COR-L47 (cell line): ENCODE measurements at places on chromosomes 6 and 20.

- DNase-seq, result no peak
Measured at GRCh38 chr20:63627751-63628245, 897 bp upstream of the GMEB2 start.

DNA sequence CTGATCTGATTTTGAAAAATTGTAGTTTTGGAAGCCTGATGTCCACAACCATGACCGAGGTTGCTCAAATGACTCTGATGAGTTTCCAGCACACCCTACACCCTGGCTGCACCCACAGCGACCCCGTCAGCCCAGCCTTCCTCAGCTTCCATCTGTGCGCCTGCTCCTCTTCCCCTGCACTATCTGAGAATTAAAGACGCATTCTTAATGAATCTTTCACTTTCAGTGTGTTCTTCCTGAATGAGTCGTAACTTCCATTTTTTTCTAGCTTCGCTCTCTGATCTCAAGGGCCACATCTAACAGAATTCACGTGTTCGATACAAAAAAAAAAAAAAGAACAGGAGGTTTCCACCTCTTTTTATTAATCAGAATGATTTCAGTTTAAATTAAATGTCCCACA lies 21.3 kb upstream of the RREB1 start:
- no peak for DNase-seq

GRCh38 chr6:22882581-22882980 lies 313.2 kb downstream of the HDGFL1 start:
- DNase-seq, result no peak

DNA sequence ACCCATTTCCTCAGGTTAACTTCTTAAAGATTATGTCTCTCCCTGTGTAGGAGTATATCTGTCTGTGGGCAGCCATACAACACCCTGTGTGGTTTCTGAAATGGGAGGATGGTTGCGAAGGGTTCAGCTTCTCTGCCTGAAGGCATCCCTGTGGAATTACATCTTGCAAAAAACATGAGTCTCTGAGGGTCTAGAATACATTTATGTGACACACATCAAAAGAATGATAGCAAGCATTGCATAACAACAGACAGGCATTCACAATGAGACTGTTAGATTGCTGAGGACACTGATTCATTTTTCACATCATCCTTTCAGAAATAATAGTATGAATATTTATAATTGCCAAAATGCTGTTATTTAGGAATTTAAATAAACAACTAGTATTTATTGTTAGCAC lies 670.9 kb downstream of the HTR1B start:
- DNase-seq, result no peak

DNA sequence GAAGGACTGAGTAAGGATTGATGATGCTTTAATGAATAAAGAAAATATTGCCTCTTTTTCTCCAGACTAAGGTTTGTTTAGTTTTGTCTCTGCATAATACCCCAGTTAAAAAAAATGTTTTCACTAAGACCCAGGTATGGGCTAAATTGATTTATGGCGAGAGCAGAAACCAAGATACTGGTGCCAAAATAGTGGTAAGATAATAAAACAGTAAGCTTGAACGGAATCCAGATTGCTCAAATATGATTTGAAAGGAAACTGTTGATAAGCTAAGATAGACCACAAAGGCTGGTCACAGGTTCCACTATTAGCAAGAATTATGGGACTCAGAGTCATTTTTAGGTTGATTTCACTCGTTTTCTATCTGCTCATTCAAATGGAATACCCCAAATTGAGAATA lies 831.2 kb downstream of the EPHA7 start:
- no peak for DNase-seq

- DNase-seq, result no peak
Measured at GRCh38 chr20:32960222-32960518, 44.1 kb downstream of the SUN5 start.

GRCh38 chr20:60512443-60512842 lies 554.2 kb downstream of the CDH26 start:
- DNase-seq, result no peak

DNA sequence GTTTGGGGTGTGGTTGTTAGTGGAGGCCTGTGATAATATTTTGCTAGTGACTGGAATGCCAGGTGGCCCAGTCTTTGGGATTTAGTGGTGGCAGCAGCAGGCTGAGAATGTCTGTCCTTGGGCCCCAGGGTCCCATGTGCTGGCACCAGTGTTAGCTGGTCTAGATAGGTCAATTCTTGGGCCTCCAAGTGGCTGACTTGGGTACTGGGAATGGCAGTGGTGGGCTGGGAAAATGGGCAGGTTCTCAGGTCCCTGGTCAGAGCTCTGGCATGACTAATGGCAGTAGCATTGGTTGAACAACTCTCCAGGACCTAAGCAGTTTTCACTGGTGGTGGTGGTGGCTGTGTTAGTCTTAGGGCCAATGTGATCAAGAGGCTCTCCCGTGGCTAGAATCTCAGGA lies 50.3 kb downstream of the OLIG3 start:
- no peak for DNase-seq

DNA sequence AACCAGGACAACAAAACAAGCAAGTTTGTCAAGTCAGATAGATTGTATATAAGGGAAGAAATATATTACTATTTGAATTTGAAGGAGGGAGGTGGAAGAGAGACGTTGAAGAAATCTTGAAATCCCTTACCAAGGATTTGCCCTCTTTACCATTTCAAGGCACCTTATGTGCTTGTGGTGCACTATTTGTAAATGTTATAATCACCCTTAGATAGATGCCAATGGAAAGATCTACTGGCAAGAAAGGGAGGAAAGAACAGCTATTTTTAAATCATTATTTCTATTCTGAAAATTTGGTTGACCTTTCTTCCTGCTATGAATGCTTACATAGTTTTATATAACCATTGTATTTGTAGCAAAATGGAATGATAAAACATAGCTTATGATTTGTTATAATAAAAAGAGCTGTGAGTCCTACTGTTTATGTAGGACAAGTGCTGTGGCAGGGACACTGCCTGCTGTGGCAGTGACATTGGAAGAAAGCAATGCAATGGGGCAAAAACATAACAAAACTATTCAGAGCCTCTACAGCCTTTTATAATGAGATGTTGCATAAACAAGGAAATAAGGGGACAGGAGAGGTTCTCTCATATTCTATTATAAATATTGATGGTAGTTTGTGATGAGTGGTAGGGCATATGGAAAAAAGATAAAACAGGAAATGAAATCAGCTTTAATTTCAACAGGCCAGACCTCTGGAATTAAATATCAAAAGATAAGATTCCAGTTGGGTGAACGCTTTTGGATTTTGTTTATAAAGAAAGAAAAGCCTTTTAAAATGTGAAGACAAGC lies 1145.2 kb upstream of the GJE1 start:
- DNase-seq, result no peak

GRCh38 chr6:169858935-169859351 lies 107.5 kb downstream of the ERMARD start:
- no peak for DNase-seq

DNA sequence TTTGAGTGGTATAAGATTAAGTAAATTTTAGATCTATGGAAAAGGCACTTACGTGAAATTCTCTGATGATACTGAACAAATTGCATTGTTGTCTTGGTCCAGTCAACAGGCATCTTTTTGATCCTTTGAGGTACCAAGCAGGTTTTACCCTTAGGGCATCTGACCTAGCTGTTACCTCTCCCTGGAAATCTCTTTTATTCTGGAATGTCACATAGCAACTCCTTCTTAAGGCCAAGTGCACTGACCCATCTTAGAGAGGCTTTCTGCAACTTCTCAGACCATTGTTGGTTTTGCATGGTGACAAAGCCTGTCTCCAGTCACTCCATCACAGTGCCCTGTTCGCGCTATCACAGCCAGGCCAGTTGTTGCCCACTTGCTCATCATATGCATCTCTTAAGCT lies 42.0 kb downstream of the TPD52L1 start:
- no peak for DNase-seq

DNA sequence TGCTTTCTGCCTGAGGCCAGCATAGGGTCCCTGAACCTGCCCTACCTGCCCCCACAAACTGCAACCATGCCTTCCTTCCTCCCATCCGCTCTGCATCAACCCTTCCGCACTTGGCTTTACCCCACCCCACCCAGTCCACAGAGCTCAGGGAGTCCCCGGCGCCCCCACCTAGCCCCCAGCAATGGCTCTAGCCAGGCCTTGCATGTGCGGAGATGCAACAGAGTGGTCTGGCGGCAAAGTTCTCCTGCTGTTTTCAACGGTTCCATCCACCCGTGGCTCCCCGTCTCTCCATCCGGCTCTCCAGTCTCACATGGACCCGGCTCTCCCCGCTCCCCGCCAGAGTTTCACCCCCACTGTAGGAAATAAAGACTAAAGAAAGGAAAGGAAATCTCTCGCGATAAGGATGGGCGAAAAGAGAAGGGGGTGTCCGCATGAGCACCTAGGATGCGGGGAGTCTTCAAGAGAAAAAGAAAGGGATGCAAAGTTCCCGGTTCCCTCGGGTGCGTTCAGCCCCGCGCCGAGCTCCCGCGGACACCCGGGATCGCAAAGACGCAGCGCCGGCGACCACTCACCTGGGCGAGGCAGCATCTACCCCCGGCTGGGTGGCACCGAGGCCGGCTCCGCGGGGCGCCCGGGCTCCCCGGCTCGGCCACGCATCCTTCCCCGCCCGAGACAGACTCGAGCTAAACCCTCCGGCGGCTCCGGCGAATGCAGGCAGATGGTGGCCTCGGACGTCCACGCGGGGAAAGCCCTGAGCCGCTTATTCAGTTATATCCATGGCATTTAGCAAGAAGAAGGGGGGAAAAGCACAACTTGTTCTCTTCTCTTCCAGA lies 579 bp downstream of the LRFN2 start:
- peak; percentile 23 for DNase-seq

DNA sequence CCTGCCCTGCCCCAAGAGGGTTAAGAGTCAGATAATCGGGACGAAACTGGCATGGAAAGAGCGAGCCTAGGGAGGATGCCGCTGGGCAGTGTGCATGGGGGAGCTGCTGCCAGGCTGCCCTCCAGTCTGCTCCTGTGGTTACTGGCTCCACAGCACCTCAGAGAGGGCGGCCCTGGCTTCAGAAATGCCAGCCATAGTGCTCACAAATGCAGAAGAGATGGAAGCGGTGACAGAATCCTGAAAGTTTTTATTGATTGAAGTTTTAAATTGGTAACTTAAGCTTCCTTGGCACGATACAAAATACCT lies 57.9 kb downstream of the VAPB start:
- DNase-seq, result no peak

DNA sequence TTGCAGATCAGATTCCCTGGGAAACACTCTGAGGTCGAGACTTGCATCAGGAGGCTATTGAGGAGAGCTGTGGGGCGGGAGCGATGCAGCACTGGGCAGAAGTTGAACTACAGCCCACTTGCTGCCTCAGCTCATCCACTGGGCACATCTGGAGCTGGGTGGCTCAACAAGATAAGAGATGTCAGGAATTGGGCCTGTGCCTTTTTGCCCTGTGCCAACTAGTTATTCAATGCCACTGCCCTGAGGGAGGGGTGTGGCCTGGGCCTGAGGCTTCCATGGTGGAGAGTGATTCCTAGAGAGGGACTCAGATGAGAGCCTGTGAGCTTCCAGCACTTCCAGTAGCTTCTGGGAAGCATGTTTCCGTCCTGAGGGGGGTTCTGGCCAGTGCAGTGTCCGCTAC lies 32.7 kb downstream of the BRPF3 start:
- no peak for DNase-seq
